ENCODE measurements at places on chromosomes 3 and 15.
A peak's percentile ranks its signal among the peaks of the same experiment; 100 is the strongest.

DNA sequence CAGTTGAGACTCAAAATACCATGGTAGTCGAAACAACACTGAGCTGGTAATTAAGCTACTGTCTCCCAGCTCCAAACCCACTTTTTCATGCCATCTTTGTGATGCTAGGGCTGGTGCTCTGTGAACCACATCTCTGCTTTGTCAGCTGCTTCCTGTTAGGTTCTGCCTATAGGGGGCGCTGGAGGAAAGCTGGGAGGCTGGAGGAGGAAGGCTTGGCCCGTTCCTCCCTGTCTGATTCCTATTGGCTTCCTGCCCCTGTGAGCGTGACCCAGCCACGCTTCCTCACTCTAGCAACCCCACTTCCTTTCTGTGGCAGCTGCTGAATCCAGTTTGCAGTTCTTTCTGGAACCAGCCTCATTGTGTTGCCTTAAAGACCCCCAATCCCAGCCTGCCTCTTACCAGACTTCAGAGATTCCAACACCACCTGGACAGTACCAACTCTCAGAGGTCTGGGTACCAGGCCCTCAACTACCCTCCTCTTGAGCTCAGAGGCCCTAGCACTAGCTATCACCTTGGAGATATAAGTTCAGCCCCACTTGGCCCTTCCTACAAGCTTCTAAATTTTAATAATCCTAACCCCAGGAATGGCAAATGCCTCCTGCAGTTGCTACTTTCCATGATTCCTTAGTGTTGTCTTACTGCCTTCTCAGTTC, 120.9 kb downstream of the ERC2 start:
- DNase-seq, result peak; percentile 21

DNA sequence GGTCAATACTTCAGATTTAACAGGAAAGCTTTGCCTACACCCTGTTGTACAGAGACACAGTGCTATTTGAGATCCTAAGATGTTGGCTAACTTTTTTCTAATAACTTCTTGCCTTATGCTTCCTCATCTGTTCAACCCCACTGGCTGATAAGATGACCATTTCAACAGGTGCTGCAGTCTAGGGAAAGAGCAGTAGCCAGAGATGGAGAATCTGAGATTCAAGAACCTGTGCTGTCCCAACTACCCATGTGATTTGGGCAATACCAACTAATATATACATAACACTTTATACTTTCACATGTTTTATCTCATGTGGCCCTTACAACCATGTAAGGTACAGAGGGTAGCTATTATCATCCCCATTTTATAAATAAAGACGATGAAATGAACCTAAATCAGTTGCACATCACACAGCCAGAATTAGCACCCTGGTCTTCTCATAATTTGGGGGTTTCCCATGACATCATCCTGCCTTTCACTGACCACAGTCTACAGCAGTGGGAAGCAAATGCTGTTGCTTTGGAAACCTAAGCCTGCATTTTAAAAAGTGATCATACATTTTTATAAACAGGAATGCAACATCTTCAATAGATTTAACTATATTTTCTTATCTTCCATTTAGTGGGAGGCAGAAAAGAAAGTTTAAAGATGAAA, 9.7 kb downstream of the TTC23 start:
- peak; percentile 72 for DNase-seq

- no peak for DNase-seq
These were observed 6.3 kb downstream of the SH3BP5 start for GRCh38 chr3:15326037-15326436.

DNA sequence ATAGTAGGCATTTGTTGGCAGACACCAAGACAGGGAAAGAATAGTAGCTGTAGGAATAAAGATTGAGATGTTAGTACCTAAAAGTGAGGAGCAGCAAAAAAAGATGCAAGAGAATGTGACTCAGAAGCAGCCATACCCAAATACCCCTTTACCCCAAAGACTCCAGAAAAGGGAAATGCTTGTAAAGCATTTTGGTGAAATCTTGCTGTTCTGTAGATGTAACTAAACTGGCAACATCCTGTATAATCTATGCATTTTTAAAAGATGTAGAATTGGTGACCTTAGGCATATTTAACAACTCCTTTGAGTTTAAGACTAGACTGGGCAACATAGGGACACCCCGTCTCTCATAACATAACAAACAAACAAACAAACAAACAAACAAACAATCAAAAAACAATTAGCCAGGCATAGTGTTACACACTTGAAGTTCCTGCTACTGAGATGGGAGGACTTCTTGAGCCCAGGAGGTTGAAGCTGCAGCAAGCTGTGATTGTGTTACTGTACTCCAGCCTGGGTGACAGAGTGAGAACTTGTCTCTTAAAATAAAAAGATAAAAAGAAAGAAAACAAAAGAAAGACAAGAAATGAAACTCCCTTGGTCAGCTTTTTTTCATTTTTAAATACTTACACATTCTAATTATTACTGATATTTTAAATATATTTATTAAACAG, 361.5 kb upstream of the KCNH8 start:
- DNase-seq, result no peak

DNA sequence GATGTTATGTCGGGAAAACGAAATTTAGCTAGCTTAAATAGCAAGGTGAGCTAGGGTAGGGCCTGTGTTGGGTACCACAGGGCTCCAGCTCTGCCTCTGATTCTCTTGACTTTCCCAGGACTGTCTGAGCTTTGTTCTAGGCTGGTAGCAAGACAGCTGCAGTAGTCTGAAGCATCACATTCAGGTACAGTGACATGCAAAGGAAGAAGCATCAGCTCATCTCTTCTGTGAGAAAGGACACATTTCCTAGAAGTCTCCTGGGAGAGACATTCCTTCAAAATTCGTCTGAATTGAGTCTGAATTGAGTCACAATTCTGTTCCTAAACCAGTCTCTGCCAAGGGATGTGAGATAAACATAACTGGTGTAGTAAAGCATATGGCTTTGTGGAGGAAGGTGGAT, 8.5 kb upstream of the UBXN7 start:
- DNase-seq, result no peak

DNA sequence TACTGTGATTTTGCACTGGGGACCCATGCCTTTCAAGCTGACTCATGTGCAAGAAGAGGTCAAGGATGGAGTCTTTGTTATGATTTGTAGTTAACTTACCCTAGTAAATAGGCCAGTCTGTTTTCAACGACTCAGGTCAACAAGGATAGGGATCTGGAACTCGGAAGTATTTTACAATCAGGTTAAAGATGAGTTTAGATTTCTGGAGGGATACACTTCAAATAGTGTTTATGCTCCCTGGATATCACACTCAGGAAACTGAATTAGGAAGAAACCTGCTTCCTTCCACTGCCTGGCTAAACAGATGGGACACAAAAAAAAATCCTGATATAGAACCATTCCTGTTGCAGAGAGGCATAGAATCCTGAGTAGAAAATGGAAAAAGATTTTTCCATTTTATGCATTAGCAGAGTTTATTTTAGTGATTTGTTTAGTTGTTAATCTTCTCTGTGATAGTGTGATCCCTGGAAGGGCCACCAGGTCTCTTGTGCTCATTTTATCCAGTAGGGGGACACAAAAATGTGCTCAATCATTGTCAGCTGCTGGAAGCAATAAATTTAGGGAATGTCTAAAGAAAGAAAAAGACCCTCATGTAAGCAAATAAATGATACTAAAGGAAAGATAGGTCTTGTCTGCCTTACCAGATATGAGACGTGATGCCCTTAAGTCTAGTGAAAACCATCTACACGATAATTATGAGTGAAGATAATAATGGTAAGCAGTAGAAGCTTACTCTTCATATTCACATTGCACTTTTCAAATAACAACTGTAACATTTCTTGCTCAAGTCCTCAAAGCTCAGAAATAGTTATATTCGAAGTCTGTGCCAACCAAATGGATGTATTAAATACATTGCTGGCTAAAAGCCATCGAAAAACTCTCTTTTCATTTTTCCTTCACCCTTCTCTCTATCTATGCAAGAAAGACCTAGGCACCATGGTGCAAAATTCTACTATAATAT, 452.1 kb upstream of the KCNMB2 start:
- no peak for DNase-seq

GRCh38 chr3:48190911-48191310, 2.7 kb upstream of the CDC25A start:
- DNase-seq, result no peak

DNA sequence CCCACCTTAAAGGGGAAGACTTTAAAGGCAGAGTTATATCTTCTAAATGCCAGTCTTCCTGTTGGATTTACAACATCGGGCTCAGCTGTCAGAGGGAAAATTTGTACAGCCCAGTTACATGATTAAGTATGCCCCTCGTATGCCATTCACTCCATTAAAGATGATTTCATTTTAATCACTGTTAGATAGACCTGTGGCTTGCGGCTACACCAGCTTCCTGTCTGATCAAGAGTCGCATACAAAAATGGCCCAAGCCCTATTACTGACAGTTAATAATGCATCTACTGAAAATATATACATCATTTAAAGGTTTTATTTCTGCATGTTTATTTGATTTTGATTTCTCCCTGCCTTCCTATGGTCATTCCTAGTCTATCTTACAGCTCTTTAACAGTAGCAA, 7.1 kb downstream of the EIF4E3 start:
- no peak for DNase-seq

DNA sequence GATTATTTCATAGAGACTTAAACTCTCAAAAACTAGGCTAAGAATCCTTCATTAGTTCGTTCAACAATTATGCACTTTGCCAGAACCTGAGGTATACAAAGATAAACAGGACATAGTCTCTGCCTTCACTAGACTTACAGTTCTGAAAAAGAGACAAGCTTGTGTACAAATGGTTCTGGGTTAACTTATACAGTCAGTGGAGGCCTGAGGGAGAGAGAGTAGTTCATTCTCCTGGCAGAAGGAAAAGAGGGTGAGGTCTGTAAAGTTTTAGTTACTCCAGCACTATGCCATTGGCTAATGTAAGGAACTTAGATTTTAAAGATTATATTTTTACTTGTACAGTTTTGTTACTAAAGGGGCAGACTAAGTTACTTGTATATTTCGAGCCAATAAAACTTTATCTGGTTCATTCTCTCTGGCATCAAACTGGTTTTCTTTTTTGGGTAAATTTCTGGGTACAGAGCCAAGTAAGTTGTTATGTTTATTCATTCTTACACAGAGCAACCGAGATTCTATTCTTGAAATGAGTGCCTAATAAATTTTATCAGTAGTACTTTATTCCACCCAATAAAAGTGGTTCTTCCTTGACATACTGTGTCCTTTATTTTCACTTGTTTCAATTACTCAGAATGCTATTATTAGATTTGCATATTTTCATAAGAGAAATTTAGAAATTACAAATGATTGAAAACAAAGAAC, 278.7 kb downstream of the TIGIT start:
- DNase-seq, result no peak

All from suppressor macrophage treated with lipopolysaccharide for 4 hours (primary cell).